Glomerular endothelial cell (primary cell): ENCODE measurements at places on chromosomes 3 and 15. TPM values are rescaled to one million over a fixed set of nuclear protein-coding genes. Genes with fewer than 3 reads are reported as not detected.

DNA sequence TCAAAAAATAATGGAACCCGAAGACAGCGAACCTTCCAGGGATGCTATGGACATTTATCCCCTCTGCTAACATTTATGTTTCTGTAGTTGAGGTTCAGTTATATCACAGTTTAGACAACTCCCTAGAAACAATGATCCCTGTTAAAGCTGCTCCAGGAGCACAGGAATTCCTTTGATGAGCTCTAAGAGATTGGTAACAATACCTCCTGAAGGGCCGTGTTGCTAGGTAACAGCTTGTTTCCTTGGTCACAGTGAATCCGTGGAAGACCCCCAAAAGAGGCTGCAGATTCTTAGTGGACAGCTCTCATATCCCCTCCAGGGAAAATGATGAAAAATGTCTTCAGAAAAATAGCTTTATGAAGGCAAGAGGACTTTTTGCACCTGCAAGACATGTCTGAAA is 160.2 kb downstream of the SERPINI1 start:
- DNase-seq, result no peak

Gene GOLGA8N
- total RNA-seq, result 2.0 and 2.4 TPM in 2 replicates

Gene SEMA3G
- total RNA-seq, result 4.9 and 61.3 TPM in 2 replicates

Gene POTEB
- not detected in 2 replicates for total RNA-seq

GRCh38 chr3:40645883-40646282 is 121.1 kb downstream of the ZNF621 start:
- no peak for DNase-seq

GRCh38 chr3:17394541-17395155 is 347.8 kb downstream of the TBC1D5 start:
- no peak for DNase-seq

DNA sequence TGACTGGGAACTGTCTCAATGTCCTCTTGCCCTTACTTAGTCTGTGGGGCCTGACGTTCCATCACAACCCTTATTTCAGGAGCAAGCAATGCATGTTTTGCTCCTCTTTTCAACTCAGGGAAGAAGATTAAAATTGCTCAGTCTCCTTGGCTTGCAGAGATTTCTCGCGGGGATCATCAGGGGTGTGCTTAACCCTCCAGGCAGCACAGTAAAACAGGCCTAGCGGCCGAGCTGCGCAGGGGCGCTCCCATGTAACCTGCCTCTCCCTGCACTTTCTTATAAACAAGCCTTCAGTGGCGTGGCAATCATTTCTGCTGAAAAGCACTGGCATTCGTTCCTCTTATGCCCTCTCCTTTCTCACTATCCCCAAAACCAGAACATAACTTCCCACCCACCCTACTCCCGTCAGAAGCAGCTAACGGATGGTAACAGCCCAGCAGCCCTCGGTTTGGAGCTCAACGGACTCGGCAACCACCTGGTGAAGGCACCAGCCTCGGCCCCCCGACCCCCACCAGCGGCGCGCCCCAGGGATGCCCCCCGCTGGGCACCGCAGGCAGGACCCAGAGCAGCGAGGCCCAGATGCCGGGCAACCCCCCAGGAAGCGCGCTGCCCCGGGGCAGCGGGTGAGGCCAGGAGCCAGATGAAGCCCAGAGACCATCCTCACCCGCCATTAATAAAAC is 1.1 kb downstream of the MCF2L2 start:
- no peak for DNase-seq
